M059J (cell line): ENCODE measurements at places on chromosomes 1 and 21.

DNA sequence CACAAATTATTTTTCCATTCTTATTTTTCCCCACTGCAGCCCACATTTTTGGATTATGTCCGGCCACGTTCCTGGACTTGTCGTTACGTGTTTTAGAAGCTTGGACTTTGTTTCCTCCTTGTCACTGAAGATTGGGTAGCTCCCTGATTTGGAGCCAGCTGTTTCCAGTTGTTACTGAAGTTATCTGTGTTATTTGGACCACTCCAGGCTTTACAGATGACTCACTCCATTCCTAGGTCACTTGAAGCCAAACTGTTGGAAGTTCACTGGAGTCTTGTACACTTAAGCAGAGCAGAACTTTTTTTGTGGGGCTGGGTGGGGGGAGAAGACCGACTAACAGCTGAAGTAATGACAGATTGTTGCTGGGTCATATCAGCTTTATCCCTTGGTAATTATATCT, 12.2 kb upstream of the AXDND1 start:
- peak; percentile 13 for DNase-seq

GRCh38 chr1:225445639-225446594, 18.1 kb upstream of the LBR start:
- DNase-seq = peak; percentile 73

GRCh38 chr1:186094172-186094571, 280.9 kb downstream of the TPR start:
- peak; percentile 68 for DNase-seq

DNA sequence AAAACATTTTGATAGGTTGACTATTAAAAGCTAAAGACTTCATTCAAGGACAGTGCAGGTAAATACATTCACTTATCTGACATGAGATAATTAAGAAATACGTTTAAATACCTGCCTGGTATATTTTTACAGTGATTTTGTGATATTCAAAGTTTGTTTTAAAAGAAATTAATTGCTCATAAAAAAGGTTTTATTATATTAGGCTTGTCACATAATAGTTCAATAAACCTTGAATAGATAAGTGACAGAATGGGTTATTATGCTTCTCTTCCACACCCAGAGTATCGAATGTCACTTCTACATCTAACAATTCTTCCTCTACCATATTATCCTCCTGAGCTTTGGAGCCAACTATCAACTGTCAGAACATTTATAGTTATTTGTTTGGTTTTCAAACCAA, 60.0 kb downstream of the LTN1 start:
- no peak for DNase-seq

DNA sequence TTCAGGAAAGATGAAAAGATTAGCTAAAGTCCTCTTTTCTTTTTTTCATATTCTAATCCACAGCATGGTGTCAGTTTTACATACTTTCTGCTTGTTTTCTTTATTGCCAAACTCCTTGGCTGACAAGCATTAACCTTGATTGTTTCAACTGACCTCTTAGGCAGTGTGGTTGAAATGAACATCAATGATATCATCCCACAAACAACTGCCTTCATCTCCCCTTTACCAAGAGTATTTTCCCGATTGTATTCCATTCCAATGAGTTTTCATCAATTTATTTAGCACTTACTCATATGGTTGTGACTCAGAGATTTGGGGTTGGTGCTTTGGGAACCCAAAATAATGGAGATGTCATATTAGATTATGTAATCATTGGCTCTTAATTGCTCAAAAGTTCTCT, 71.8 kb downstream of the SPAG17 start:
- peak; percentile 70 for DNase-seq

- DNase-seq = no peak
Measured at GRCh38 chr1:211606332-211606913, 27.5 kb upstream of the SLC30A1 start.

- DNase-seq = peak; percentile 99
Measured at GRCh38 chr1:27539901-27540861, 50.2 kb upstream of the WASF2 start.

GRCh38 chr1:192550922-192551534, 24.5 kb upstream of the RGS1 start:
- peak; percentile 96 for DNase-seq

DNA sequence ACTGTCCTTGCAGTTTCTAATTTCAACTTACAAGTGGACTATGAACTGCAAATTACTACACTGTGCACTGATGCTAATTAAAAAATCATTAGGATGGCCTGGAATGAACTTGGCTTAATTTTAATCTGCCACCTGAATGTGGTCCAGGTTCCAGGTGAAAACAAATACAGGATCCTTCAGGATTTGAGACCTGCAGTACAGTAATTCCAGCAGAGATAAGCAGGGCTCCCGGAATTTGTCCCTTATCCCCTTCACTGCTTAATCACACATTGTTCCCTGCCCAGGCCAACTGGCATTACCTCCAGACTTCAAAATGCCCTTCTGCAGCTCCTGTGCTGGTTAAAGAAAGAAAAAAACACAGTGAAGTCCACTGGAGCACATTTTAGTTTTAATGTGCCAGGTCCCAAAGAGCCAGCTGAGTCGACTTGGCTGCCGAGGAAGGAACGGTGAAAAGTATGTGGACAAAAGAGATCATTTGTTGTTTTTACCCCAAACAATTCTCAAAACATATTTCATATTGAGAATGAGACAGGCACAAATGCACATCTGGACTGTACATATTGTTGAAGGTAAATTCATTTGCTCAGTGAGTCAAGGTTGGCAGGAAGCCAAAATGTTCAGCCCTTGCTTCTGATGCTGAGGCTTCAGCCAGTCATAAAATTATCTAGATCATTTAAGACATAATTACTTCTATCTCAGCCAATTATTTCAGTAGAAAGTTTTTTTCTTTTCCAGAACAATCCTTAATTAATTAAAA, 28.3 kb downstream of the DEGS1 start:
- DNase-seq = peak; percentile 48

DNA sequence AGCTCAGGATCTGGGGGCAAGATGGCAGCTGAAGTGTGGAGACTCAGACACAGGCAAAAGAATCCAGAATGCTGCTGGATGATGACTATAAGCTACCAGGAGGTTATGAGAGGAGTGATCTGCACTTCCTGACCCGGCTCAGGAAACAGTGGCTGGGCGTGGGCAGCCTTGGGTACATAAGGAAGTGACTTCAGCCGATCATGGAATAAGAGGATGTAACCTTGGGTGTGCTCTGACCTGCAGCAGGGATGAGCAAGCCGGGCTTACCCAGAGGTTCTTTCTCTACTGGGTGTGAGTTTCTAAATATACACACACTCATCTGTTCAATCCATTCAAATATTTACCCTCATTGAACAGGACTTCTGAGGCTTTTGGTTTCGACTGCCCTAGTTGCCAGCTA, 62.7 kb downstream of the CD34 start:
- DNase-seq = peak; percentile 86

GRCh38 chr21:31905503-31906451, 33.0 kb downstream of the HUNK start:
- no peak for DNase-seq

- peak; percentile 25 for DNase-seq
Measured at GRCh38 chr1:89962742-89963075, 32.2 kb upstream of the ZNF326 start.

DNA sequence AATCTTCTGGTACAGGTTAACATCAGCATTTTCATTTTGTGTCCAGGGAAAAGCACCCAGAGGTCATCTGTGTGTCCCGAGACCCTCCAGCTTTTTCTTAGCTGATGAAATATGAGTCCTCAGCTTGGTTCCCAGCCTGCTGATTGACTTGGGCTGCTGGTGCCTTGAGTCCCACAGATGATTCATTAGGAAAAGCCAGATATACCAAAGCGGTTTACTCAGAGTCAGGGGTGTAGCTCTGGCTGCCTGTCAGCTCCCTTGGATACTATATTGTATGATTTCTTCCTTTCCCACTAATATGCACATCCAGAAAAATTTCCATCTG, 43.7 kb upstream of the MAB21L3 start:
- DNase-seq = peak; percentile 65

DNA sequence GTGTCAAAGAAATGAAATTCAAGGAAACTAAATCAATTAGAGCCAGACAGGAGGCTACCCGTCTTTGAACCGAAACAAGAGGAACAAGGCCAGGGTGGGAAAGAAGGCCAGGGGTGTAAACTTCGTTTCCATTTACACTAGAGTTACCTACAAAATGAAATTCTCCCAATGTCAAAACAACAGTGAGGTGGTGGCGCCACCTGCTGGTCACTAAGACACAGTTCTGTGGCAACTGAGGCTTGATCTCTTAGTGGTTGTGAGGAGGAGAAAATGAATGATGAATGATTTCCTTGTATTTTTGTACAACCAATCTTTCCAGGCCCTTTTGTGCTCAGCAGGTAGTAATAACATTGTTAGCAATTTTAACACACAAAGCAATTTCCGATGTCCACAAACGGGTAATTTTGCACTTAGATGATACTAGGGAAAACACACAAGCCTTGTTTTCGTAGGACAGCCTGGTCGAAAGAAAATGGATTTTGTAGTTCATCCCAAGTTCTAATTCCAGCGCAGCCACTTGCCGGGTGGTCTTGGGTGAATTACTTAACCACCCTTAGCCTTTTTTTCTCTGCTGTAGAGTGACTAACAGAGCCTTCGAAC, 54.8 kb upstream of the SOD1 start:
- peak; percentile 55 for DNase-seq

DNA sequence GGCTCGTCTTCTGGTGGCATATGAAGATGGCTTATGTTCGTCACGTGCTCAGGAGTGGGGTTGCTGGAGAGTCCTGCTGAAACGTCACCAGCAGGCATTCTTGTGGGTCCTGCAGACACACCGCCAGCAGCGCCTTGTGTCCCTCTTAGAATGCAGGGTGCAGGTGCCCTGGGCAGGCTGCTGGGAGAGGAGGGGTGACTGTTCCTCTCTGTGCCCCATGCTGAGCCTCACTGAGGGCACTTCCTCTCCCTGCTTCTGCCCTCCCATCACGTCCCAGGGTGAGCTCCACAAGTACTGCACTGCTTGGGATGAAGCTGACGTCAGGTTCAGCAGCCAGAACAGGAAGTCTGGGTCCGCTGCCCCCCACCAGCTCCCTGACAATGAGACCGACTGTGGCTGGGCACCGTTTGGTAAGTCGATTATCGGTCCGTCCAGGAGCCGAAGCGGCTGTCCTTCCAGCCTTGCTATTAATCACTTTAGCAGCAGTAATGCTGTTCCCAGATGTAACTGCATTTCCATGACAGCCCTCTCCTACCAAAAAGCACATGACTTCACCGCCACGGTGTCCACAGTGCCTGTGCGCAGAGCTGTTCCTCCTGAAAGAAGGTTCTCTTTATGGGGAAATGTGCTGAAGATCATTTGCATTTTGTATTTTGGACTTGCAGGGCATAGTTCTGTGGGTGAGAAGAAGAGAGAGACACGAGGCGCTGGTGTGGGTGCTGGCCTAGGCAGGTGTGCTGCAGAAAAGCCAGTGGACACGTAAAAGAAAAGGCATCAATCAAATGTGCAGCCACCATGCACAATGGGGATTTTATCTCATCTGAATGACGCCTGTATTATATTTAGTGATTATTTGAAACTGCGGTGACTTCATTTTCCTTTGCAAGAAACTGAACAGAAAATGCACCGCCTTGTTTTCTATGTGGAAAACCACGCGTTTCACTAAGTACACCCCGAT, 21.0 kb downstream of the SLC37A1 start:
- no peak for DNase-seq

DNA sequence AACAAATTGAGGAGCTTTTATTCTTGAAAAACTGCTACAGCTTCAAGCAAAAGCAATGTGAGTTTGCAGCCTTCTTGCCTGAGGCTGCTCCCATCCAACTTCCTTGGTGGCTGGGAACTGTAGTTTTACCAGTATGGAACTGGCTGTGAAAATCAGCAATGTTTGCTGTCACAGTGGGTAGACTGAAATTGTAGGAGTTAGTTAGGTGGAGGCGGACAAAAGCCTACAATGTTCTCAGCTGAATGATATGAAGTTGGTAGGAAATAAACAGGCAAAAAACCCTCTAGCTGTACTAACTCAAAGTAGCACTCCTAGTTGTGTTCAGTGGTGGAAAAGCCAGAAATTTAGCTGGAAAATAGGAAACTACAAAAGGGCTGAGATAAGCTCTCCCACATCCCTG, 18.5 kb downstream of the HAX1 start:
- DNase-seq = no peak

- DNase-seq = no peak
Measured at GRCh38 chr1:89710498-89711139, 77.7 kb downstream of the LRRC8C start.

DNA sequence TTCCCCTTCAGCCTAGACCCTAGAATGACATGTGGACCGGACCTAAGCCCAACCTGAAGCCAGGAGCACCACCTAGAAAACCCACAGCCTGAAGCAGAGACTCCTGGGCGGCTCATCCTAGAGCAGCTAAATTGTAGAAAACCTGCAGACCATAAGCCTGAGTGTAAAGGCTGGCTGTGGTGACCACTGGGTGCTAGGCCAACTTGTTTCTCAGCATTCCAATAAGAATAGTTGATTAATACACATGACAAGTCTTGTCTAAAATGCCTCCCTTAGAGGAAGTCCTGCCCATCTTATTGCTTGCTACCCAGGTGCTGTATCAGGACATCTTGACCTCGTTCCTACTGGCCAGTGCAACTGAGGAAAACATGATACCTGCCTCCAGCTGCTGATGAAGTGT, 23.3 kb upstream of the CASQ2 start:
- DNase-seq = no peak

DNA sequence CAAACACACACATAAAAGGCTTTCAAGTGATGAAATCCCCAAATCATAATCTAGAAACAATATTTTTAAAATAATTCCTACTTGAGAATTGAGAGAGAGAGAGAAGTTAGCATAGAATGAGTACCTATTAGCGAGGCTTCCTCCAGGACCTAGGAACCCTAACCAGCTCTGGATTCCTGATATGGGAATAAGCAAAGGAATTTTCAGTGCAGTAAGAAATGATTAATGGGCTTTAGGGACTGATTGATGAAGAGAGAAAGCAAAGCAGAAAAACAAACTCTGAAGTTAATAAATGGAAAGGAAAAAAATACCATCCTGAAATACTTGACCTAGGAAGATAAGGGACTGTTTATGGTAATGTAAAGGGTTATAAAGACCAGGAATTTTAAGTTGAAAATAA, 60.6 kb downstream of the WARS2 start:
- no peak for DNase-seq

DNA sequence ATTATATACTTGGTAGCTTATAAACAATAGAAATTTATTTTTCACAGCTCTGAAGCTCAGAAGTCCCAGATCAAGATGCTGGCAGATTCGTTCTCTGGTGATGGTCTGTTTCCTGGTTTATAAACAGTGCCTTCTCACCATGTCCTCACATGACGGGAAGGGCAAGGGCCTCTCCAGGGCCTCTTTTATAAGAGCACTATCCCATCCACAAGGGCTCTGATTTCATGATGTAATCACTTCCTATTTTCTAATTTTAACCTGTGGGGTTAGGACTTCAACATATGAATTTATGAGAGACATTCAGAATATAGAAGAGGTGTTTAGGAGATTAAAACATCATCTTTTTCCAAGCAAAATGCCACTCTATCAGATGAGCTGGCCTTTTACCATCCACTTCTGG, 32.1 kb upstream of the PLPPR4 start:
- DNase-seq = no peak

- DNase-seq = no peak
Measured at GRCh38 chr1:9009438-9010370, 16.5 kb downstream of the SLC2A7 start.
